Stimulated activated CD4-positive, alpha-beta T cell treated with anti-CD3 and anti-CD28 coated beads, Interleukin-12 subunit alpha, Interleukin-12 subunit beta, amount 100 ng/mL, for 24 hours (primary cell): ENCODE measurements at places on chromosomes 16 and 17.

DNA sequence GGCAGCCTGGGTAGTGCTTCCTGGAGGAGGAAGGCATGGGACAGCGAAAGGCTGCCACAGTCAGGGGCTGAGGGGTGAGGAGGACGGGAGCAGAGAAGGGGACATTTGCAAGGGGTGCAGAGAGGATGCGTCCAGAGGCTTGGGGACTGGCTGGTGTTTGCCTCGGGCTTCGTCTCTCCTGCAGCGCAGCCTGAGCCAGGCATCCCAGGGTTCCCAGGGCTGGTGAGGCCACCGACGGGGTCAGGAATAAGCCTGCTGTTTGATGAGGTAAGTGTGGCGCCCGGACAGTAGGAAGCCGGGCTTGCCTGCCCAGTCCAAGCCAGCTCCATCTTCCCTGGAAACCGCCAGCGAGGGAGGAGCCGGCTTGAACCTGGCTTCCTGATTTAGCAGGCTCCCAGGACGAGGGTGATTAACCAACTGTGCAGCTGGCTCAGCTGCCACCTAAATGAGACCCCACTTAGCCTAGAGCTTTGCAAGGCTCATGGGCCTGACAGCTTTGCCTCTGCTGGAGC, 47.8 kb downstream of the PITPNM3 start:
- DNase-seq: no peak

DNA sequence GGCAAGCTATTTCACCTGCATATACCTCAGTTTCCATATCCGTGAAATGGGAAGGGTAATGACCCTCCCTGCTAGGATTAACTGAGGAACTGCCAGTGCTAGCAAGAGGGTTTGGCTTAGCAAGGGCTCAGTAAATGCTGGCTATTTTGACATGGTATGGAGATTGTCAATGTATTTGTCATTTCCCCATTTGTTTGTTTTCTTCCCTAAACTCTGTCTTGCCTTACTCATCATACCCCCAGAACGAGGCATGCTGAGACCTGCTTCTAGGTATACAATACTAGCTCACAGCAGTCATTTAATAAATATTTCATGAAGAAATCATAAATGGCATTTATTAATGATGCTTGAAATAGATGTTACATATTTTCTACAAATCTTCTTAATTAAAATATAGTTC, 124.0 kb downstream of the DYNLRB2 start:
- DNase-seq: no peak

GRCh38 chr16:21277927-21278706, at the start of gene CRYM:
CRYM (minus strand) TSS chr16:21278290; CDS start chr16:21278251, 39 bp downstream.
- no peak for DNase-seq

- DNase-seq: no peak
Measured at GRCh38 chr17:74441537-74441936, 9.6 kb downstream of the GPRC5C start.

DNA sequence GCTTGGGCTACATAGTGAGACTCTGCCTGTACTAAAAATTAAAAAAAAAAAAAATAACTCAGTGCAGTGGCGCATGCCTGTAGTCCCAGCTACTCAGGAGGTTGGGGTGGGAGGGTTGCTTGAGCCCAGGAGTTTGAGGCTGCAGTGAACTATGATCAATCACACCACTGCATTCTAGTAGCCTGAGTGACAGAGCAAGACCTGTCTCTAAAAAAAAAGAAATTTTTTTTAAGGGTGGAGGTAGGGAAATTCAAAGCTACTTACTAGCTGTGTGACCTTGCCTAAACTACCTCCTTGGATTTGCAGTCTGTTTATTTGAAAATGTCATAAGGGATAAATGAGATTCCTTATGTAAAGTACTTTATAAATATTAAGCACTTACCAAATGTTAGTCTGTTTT, 3.4 kb upstream of the SMPD3 start:
- no peak for DNase-seq

DNA sequence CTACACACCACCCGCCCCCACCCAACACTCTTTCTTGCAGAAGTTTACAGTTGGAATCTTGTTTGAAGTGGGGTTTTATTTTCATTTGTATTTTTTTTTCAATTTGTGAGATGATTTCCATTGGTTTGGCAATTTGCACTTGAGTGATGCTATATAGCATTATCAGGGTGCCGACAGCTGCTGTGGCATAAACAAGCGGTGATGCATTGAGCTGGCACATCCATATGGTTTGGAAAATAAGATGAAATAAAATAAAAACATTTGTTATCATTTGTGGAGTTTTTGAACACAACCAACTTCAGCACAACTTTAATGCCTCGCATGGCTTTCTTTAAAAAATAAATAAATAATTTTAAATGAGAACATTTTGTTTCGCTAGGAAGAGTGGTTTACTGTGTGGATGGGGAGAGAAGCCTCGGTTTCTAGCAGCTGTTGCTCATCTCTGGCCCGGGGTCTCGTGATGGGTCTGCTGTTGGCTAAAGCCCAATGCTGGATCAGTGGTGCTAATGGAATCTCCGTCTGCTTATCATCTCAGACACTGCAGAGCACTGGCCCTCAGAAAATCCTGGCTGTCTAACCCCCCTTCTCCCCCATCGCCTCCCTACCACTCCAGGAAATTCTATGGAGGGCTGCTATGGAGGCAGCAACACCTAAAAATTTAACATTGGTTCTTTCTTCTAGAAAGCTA, 192.3 kb upstream of the MAF start:
- no peak for DNase-seq

DNA sequence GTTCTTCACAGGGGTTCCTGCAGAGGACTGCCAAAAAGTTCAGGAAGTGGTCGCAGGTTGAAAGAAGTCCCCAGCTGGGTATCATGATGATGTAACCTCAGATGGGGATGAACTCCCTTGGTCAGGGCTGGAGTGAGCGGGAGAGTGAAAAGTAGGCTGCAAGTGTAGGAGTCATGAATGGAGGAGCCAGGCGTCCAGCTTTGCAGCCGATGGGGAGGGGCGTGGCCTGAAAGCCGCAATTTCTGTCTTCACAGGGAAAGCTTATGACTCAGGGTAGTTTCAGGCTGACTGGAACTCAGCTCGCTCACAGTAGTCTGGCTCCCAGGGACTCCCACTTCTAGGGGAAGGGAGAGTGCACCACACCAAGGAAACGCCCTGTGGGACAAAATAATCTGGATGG, 70.0 kb upstream of the HS3ST3A1 start:
- peak; percentile 5 for DNase-seq

- no peak for DNase-seq
Measured at GRCh38 chr16:75256696-75257343, 5.4 kb upstream of the BCAR1 start.

GRCh38 chr17:77842528-77843147, 115.9 kb upstream of the TNRC6C start:
- DNase-seq: no peak

DNA sequence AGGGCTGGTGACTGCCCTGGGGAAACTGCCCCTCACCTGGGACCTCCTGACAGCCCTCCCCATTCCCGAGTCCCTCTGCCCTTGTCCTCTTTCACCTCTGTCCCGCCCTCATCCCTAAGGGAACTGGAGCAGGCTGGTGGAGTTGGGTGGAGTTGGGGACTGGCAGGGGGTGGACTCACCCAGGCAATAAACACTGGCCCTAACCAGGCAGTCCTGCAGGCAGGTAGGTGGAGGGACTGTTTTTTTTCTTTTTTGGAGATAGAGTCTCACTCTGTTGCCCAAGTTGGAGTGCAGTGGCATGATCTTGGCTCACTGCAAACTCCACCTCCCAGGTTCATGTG, 11.7 kb downstream of the GCGR start:
- DNase-seq: no peak
